ENCODE measurements at places on chromosomes 2 and 18. TPM values are rescaled to one million over a fixed set of nuclear protein-coding genes. Genes with fewer than 3 reads are reported as not detected.

DNA sequence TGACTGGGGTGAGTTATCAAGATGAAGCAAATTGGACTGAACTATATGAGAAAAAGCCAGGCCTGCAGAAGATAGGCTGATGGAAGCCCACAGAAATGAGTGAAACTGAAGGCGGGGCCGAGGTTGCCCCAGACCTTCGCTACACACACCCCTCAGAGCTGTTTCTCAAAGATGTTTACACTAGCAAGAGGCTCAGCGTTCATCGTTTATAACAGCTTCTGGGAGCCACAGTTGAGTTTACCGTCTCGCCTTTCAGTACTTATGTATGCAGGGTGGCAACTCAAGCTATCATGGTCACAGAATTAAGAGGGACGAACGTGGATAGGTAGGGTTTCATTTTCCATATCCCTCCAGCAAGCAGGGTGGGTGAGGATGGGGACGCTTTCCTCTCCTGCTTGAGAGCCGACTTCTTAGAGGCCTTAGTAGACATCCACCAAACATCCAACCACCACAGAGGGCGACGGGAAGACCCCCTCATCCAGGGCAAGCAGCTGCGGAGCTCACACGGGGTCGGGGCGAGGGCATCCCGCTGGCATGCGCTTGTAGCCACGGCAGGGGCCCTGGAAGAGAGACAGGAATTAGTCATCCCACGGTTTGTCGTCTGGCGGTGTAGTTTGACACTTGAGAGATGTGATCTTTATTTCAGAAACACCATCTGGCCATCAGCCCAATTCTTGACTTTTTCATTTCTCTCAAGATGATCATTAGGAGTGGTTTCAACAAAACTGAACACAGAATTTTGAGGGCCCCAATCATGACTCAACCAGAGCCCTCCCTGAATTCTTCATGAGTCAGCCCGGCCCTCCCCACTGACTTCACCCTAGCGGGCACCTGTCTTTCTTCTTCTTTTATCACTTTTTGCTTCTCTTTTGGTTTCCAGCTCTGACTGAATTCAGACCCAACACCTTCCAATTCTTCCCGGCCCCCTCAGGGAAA, 109.1 kb upstream of the CTDP1 start:
- no peaks in the 10 kb centered on the region for H3K27me3 ChIP-seq
- H3K4me3 ChIP-seq: no peak overlapping the region
- H3K4me1 ChIP-seq: peaks cover 1% of the 10 kb centered on the region
- no peaks in the 10 kb centered on the region for H3K36me3 ChIP-seq

Gene NOSTRIN
- not detected for total RNA-seq

Gene ABCG8
- not detected for total RNA-seq

GRCh38 chr18:11511434-11512095, 97.8 kb upstream of the SLC35G4 start:
- H3K27me3 ChIP-seq: peaks cover 2% of the 10 kb centered on the region
- DNase-seq: no peak
- no peak overlapping the region for H3K4me3 ChIP-seq
- no peaks in the 10 kb centered on the region for H3K36me3 ChIP-seq
- H3K4me1 ChIP-seq: peaks cover 2% of the 10 kb centered on the region

Gene OXER1
- not detected for total RNA-seq

DNA sequence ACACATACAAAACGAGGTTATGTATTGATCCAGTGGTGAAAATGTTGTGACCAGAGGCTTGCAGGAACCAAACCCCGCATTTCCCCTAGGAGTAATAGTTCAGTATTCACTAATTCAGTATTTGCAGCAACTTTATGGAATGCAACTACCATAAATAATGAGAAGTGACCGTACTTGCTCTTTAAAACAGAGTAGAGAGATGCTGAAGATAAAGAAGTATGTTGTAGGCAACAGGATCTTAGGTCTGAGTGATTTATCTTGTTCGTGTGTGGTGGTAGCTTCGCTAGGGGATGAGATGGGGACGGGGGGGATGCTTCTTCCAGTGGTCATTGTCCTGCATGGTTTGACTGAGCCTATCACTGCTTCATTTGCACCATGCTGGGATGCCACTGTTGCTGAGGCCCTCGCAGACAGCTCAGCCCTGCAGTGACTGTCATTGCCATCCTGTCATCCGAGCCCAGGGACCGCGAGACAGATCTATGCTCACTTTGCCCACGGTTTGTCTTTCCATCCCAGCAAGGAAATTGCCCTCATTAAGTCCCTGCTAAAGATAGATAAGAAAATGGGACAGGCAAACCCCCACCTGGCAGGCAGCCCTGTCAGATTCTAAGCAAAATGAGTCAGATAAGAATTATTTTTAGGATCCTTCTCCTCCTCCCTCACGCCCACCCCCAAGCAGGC, 181.3 kb downstream of the CTIF start:
- DNase-seq: no peak
- H3K36me3 ChIP-seq: no peaks in the 10 kb centered on the region
- peaks cover 3% of the 10 kb centered on the region for H3K4me1 ChIP-seq

- H3K4me1 ChIP-seq: no peaks in the 10 kb centered on the region
- H3K36me3 ChIP-seq: no peaks in the 10 kb centered on the region
- no peak overlapping the region for H3K4me3 ChIP-seq
- no peak overlapping the region for H3K27ac ChIP-seq
These were observed 90.4 kb downstream of the TNS1 start for GRCh38 chr2:217912098-217913024.

- H3K4me3 ChIP-seq: peak overlapping the region; percentile 71
- peak overlapping the region; percentile 81 for H3K27ac ChIP-seq
These were observed 2.6 kb downstream of the TET3 start for GRCh38 chr2:73987109-73987947.

Gene FBXO48
- total RNA-seq: 5.4 TPM

Gene RAPH1
- 0.98 TPM for total RNA-seq

DNA sequence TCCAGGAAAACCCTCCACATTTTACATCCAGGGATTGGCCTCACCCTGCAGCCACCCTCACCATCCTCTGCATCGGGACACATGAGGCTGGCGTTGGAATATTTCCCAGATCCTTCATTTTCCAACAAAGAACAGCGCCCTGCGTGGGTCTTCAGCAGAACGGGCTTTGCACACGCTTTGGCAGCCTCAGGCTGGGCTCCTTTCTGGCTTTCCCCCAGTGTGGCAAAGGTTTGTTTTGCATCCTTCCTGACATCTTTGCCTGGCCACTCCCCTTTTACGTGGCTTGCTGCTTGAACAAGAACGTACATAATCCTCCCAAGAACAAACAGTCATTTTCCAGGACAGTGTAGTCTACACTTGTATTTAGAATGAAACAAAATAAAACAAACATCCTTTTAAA, 25.6 kb upstream of the GREB1 start:
- no peaks in the 10 kb centered on the region for H3K4me1 ChIP-seq
- no peak for DNase-seq
- no peaks in the 10 kb centered on the region for H3K36me3 ChIP-seq
- no peak overlapping the region for H3K4me3 ChIP-seq

DNA sequence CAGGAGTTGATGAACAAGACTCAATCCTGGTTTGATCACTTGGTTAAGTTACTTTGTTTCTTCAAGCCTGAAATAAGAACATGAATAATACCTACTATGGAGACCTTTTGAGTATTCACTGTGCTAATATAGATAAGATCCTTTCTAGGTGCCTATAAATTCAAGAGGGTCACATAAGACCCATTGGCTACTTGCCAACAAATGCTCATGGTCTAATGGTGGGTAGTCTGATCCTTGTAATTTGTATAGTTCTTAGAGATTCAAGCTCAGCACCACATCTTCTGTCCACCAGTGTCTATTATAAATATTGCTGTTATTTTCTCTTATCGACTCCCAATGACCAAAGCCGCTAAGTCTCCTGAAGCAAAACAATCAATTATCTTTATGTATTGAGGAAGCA, 27.4 kb upstream of the ACSL3 start:
- no peaks in the 10 kb centered on the region for H3K4me1 ChIP-seq
- no peak overlapping the region for H3K27ac ChIP-seq
- DNase-seq: no peak
- no peaks in the 10 kb centered on the region for H3K36me3 ChIP-seq

DNA sequence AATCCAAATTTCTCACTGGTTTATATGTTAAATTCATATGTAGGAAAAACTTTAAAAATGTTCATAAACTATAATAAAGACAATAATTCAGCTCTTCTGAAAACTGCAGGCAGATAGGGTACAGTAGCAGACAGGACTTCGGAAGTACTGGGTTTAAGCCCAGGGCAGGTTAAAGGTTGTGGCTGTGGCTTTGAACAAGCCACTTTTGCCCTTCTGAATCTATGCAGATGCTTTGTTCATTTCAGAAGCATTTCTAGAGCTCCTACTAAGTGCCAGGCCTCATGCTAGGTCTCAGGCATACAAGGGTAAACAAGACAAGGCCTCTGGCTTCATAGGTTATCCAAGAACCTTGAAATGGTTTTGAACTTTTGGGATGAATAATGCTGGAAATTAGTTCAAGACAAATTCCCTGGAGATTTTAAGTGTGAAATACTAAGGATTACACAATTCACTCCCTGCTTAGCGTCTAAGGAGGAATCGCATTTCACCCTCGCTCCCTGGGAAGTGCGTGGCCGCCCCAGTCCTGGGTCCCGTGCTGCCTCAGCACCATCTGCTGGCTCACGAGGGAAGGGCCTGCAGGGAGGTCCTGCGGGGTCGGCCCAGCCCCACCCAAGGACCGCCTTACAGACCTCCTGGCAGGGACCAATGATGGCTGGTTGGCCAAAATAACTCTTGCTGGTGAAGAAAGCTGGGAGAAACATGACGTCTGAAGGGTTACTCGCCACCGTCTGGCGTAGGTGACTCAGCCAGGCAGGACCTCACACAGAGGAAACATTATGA, 67.7 kb upstream of the L3MBTL4 start:
- H3K36me3 ChIP-seq: no peaks in the 10 kb centered on the region
- no peak for DNase-seq
- H3K27me3 ChIP-seq: no peaks in the 10 kb centered on the region
- H3K4me1 ChIP-seq: no peaks in the 10 kb centered on the region

Gene STPG4
- not detected for total RNA-seq

Gene SERPINB10
- total RNA-seq: not detected

Gene SGPP2
- 3.1 TPM for total RNA-seq

Gene FBLN7
- 7.3 TPM for total RNA-seq

Gene PLEK
- 9.5 TPM for total RNA-seq

- no peaks in the 10 kb centered on the region for H3K36me3 ChIP-seq
- no peak overlapping the region for H3K27ac ChIP-seq
- no peaks in the 10 kb centered on the region for H3K4me1 ChIP-seq
- no peak for DNase-seq
- H3K27me3 ChIP-seq: no peaks in the 10 kb centered on the region
These were observed 57.6 kb upstream of the KLHL29 start for GRCh38 chr2:23327416-23327815.

DNA sequence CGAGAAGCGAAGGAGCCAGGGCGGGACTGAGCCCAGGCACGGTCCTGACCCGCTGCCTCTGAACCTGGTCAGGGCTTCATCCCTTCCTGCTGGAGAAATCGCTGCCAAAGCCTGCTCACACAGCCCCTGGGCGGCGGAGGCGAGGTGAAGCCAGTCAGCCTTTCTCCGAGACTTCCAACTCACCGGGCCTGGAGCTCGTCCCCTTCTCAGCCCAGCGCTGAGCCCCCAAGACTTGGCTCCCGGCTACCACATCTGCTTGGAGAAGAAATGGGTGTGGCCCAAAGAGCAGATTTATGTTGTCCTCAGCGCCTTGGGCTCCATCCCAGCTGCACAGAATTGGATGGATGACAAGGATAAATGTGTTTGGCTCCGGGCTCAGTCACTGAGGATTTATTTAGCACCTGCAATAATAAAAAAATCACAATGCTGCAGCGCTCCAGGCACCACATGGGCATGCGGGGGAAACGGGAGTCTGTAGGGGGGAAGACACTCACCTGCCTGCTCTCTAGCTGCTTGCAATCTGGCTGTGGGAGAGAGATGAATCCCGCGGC, 64.9 kb downstream of the ACTR2 start:
- no peak overlapping the region for H3K4me3 ChIP-seq
- no peak for DNase-seq
- H3K27ac ChIP-seq: no peak overlapping the region
- H3K27me3 ChIP-seq: peaks cover 30% of the 10 kb centered on the region
- H3K36me3 ChIP-seq: no peaks in the 10 kb centered on the region

GRCh38 chr2:55917117-55917516, 6.5 kb downstream of the EFEMP1 start:
- DNase-seq: no peak
- H3K4me3 ChIP-seq: no peak overlapping the region
- H3K27ac ChIP-seq: no peak overlapping the region
- H3K27me3 ChIP-seq: peaks cover 11% of the 10 kb centered on the region
- no peaks in the 10 kb centered on the region for H3K4me1 ChIP-seq

GRCh38 chr2:31287654-31288053, 53.7 kb downstream of the EHD3 start:
- DNase-seq: no peak
- no peak overlapping the region for H3K4me3 ChIP-seq
- peaks cover 5% of the 10 kb centered on the region for H3K4me1 ChIP-seq

- no peak overlapping the region for H3K27ac ChIP-seq
- no peak overlapping the region for H3K4me3 ChIP-seq
- no peaks in the 10 kb centered on the region for H3K27me3 ChIP-seq
- peaks cover 14% of the 10 kb centered on the region for H3K36me3 ChIP-seq
- peaks cover 19% of the 10 kb centered on the region for H3K4me1 ChIP-seq
These were observed 622.6 kb upstream of the ID2 start for GRCh38 chr2:8059255-8059654.

- H3K27me3 ChIP-seq: no peaks in the 10 kb centered on the region
- no peaks in the 10 kb centered on the region for H3K4me1 ChIP-seq
- no peaks in the 10 kb centered on the region for H3K36me3 ChIP-seq
- no peak for DNase-seq
- H3K27ac ChIP-seq: no peak overlapping the region
These were observed 68.5 kb upstream of the WDR75 start for GRCh38 chr2:189372688-189373257.

DNA sequence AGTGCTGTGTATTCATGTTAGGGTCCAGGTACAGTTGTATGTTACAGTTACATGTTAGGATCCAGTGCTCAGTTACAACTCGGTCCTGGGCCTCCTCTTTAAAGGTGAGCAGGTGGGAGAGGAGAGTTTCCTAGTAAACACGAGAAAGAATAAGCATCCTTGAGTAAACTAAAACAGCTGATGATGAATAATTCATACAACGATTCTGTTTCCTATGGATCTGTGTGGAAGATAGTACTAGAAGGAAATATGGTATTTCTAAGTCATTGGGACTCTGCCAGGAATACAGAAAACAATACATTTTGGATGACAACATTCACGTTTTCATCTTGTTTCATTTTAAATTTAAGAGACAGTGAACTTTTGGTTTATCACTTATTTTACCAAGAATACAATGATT, 29.5 kb downstream of the SNTG2 start:
- no peak for DNase-seq
- no peaks in the 10 kb centered on the region for H3K36me3 ChIP-seq
- no peak overlapping the region for H3K4me3 ChIP-seq
- peaks cover 8% of the 10 kb centered on the region for H3K27me3 ChIP-seq

Gene ZNF24
- total RNA-seq: 55.2 TPM

Gene DNER
- not detected for total RNA-seq

- DNase-seq: peak; percentile 74
- peak overlapping the region; percentile 98 for H3K27ac ChIP-seq
- H3K36me3 ChIP-seq: peaks cover 32% of the 10 kb centered on the region
- peaks cover 71% of the 10 kb centered on the region for H3K4me1 ChIP-seq
These were observed 51.5 kb downstream of the HAUS1 start for GRCh38 chr18:46155641-46156051.

Data from activated CD4-positive, alpha-beta memory T cell treated with anti-CD3 and anti-CD28 coated beads, Interleukin-2, amount 10 ng/mL, durations not matched to agents 7 days and 5 days (primary cell).